NCI-H187 treated with DMSO at 0.1 percent for 48 hours (cell line): ENCODE measurements at places on chromosomes 7 and 10.

DNA sequence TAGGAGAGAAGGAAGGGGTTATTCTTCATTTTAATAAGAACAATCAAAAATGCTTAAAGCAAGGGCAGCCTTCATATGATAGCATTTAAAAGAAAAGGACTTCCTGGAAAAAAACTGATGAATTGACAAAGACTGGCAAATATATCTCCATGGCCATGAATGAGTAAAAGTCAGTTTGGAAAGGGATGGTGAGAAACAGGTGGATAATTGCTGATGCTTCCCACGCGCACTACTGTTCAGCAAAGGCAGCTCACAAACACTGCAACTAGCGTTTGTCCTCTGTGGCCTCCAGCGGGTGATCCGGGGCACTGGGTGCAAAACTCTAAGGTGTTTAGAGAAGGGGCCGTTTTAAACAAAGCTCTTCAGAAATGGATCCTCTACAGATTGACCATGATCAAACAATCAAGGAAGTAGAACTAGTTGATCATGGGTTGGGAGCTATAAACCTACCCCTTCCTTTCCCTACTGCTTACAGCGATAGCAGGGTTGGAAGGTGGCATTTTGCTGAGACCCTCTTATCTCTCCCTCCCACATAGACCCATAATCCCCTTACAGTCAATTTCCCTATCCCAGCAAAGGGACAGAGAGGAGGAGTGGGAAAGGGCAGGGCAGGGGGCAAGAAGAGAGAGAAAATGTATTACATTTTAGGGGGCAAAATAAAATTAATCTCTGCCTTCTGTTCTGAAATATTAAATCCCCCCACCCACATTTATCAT, 53.8 kb downstream of the SMURF1 start:
- no peak for DNase-seq

DNA sequence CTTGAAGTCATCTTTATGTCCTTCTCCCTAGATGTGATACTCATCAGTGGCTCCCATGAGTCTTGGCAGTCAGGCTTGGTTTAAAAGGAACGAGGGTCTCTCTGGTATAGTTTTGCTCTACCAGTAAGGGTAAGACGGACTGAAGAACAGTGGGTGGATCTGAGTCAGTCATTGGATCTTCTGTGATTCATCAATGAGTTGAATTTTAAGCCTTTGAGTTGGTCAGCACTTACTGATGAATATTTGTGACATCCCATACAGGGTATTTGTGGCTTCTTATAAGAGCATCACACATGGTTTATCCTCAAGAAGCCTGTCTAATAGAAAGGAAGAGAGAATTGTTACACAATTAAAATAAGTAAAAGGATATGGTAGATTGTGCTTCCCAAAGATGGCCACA, 87.3 kb upstream of the NAMPT start:
- no peak for DNase-seq

DNA sequence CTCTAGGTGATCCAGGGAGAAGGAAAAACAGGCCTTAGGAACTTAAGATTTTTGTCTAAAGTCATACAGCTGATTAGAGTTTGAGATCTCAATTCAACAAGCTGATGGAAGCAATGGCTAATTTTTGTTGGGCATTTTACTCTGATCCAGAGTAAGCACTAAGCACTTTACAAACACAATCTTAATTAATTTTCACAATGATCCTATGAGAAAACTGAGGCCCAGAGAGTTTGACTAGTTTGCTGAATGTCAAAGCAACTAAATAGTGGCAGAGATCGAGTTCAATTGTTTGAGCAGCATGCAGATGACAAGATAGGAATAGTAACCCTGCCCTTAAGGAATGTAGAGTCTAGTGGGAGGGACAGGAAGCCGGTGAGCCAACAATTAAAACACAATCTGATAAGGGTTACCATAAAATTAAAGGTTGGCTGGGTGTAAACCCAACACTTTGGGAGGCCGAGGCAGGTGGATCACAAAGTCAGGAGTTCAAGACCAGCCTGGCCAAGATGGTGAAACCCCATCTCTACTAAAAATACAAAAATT, 13.5 kb upstream of the RPEL1 start:
- no peak for DNase-seq

GRCh38 chr10:127576740-127577161, 27.6 kb downstream of the NPS start:
- no peak for DNase-seq

GRCh38 chr10:670038-670437, 19.4 kb downstream of the DIP2C start:
- no peak for DNase-seq

DNA sequence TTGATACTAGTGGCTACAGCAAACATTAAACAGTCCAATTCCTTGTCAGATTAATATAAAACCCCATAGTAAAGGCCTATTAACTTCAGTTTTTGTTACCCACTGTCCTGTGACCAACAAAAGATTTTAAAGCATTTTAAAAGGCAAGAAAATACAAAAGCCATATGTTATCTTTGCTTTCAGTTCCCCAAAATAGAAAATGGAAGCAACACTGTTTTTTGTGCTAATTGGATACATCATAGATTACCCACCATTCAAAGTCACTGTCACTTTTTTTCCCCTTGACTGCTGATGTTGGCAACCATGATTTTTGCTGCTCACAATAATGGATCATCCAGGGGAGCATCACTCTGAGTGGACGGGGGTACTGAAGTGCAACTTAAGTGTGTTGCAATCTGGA, 52.4 kb upstream of the TMEM140 start:
- no peak for DNase-seq

DNA sequence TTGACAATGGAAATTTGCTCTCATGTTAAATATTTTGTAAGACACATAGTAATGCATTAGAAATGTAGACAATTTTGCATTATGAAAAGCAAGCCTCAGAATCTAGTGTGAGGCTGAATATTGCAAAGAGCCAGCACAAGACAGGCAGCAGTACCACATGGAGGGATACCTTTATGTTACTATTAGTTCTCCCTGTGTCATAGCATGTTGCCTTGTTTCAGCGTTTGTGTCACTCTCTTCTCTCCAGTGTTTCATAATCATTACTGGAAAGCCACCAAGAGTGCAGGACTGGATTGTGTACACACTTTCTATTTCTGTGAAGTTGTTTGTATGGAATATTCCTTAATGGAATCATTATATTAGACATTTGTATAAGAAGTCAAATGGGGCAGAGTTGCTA, 8.5 kb downstream of the AHR start:
- no peak for DNase-seq

DNA sequence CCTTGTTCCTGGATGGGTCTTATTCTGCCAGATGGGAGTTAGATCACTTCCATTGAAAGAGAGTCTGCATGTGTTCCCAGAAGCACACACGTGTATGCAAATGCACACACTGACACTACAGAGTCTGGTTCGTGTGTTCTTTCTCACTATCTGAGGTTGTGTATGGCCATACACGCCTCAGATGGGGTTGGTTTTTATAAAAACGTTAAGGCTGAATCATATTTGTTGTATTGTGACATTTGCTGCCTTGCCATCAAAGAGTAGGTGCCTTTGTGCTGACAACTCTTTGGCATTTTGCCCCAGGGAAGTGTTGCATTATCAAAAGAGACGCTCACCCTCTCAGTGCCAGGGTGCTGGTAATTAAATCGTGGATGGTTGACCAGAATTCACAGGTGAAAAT, 37.7 kb upstream of the HDAC9 start:
- no peak for DNase-seq

GRCh38 chr10:130957423-130957822, 354.1 kb downstream of the TCERG1L start:
- DNase-seq: no peak

GRCh38 chr10:43131906-43132305, 6.3 kb upstream of the CSGALNACT2 start:
- no peak for DNase-seq

GRCh38 chr7:27250557-27251070, 8.0 kb downstream of the EVX1 start:
- no peak for DNase-seq

GRCh38 chr10:82190432-82191260, 315.7 kb downstream of the NRG3 start:
- no peak for DNase-seq

DNA sequence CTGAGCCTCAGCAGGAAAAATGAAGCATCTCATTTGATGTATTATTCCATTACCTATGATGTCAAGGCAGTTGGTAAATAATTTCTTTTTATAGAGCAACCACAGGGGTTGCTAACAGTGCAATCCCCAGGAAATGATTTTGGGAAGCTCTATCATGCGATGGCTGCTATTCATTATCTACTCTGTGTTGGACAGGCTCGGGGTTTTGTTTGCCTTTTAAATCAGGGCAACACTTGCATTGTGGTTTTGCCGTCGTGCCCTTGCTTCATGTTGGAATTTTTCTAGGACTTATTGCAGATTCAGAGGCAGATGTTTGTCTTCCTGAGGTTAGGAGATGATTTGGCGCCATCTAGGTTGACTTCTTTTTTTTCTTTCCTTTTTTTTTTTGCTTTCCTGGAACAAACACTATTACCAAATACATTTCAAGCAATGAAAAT, 128.4 kb downstream of the BICC1 start:
- no peak for DNase-seq

- no peak for DNase-seq
Observed at GRCh38 chr10:82813856-82814255, 938.9 kb downstream of the NRG3 start.

DNA sequence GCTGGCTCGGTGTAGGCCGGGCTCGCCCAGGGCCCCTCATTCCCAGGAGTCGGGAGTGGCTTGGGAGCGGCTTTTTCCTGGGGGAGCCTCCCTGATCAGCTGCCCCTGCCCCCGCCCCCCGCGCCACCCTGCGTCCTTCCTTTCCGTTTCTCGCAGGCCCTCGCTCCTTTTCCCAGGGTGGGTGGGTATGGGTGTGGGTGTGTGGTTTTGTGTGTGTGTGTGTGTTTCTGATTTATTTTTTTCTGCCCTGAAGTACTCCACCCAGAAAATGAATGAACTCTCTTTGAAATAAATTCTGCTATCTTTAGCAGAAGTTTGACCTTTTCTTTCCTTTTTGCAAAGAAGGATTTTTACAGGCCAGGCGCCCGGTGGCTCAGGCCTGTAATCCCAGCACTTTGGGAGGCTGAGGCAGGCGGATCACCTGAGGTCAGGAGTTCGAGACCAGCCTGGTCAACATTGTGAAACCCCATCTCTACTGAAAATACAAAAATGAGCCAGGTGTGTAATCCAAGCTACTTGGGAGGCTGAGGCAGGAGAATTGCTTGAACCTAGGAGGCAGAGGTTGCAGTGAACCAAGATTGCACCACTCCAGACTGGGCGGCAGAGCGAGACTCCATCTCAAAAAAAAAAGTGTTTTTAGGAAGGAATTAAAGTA, 30.0 kb upstream of the AP5Z1 start:
- DNase-seq: no peak

GRCh38 chr7:1647961-1648672, 22.0 kb upstream of the ELFN1 start:
- no peak for DNase-seq
